ENCODE measurements at places on chromosomes 7 and 10.

DNA sequence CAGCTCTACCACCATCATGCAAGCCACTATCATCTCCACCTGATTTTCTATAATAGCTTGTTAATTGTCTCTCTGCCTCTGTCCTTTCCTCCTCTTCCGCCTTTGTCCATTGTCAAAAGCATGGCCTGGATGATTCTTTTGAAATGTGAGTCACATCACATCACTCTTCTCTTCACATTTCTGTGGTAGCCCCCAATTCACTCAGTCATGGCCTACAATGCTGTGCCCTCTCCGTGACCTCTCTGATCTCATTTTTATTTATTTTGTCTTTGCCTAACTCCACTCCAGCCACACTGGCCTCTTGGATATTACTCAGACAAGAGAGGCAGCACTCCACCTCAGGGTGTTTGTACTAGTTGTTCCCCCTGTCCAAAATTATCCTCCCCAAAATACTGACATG lies 4.9 kb upstream of the ABCB4 start:
- DNase-seq, result no peak

DNA sequence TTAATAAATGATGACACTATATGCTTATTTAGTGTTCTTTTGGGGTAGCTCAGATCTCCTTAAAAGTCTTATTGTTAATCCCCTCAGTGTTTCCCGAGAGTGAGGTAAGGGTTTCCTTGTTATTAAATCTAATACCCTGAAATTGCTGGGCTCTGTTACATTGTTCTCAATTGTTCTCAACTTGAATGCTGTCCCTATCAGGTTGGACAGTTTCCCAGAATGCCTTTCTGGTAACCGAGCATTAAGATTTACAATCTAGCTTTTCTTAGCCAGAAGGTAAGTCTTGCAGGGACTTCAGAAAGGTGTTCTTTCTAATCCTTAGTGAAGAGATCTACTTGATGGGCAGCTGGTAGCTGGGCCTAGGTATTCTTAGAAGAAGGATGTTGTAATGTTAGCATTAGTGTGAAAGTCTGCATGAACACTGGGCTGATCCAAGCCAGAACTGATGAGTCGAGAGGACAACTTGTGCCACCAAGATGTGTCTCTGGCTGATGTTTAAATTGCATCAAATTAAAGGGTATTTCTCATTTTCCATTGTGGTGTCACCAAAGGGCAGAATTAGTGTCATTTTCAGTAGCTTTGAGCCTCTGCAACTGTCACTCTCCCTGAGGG lies 89.9 kb downstream of the SND1 start:
- DNase-seq, result no peak

DNA sequence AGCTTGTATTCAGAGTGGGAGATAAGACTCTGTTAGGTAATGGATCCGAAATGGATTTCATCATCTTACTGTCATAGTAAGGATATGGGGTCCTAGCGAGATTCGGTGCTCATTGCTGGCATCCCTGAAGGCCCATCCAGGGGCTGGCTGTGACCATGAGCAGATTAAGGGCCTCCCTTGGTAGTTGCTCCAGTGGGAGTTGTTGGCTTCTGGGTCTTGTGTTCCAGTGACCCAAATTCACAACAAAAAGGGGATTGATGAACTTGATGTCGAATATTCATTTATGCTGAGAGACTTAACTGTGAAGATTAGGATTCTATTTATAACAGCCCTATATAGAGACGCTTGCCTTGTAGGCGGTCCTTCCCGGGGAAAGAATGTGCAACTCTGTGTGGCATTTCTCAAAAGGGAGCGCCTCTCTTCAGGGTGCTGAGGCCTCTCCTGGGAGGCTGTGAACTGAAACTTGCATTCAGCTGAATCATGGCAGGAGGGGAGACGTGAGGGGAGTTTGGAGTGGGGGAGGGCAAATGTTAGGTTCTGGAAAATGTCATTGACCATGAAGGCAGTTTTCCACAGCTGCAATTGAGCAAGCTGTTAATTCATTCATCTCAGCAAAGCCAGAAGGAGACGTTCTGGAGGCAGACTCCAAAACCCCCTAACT lies 233.1 kb upstream of the FZD8 start:
- DNase-seq, result no peak

DNA sequence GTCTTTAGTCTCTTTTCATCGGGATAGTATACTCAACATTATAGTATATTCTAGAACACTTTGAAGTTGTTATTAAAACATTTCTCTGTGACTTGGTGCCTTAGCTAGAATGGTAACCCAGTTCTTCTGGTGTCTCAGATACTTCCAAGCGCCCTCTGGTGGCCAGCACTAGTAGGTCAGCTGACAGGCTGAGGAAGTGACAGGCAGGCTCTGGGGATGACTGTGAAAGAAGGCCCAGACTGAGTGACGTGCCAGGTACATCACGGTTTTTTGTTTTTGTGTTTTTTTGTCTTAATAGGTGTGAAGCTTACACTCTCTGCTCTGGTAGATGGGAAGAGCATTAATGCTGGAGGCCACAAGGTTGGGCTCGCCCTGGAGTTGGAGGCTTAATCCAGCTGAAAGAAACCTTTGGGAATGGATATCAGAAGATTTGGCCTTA lies 5.1 kb downstream of the COMTD1 start:
- DNase-seq, result peak; percentile 65

- DNase-seq, result no peak
Observed at GRCh38 chr10:14806318-14806717, 31.5 kb downstream of the CDNF start.

DNA sequence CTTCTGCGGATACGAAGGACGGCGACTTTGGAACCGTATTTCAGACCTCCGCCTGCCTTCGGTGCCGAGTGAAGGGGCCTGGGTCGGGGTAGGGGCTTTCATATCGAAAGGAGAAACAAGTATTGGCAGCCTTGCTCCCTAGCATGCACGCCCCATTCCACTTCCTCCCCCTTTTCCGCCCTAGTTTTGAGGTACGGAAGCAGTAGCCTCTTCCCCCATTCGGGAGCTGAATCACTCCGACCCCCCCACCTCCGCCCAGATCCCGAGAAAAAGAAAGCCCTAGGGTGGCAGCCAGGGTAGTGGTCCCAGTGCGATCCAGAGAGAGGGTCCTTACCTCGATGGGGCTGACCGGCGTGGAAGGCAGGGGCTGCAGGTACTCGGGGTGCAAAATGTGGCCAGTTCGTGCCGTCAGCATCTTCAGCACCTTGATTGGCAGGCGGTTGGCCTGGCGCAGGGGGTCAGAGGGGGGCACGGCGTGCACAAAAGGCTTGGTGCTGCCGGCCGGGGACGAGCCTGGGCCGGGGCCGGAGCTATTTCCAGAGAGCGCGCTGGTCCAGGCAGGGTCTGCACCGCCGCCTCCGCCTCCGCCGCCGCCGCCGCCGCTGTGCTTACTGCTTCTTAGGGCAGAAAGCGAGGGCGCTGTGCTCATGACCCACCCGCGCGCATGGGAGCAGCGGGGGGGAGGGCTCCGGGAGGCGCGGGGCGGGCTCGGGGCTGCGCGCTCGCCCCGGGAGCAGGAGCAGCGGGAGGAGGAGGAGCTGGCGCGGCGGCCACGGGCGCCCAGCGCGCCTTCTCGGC lies 594 bp downstream of the ZNF503 start:
- DNase-seq, result peak; percentile 9

DNA sequence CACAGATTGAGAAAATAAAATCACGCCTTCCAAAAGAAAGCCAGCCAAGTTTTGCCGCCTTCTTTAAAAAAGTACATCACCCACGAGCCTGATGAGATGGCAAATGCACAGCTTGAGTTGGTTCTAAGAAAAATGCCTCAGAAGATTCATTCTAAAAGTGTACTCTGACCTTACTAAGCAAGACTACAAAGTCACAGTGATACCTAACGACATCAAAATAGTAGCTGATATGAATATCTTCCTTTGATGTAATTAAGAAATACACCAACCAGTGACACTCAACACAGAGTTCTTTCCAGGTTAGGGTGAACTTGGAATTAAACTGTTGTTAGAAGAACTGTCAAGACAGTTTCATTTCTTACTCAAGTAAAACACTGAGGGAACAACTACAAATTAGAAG lies 78.0 kb upstream of the AMPH start:
- no peak for DNase-seq

GRCh38 chr7:80170445-80170844 lies 35.8 kb downstream of the GNAI1 start:
- DNase-seq, result no peak

DNA sequence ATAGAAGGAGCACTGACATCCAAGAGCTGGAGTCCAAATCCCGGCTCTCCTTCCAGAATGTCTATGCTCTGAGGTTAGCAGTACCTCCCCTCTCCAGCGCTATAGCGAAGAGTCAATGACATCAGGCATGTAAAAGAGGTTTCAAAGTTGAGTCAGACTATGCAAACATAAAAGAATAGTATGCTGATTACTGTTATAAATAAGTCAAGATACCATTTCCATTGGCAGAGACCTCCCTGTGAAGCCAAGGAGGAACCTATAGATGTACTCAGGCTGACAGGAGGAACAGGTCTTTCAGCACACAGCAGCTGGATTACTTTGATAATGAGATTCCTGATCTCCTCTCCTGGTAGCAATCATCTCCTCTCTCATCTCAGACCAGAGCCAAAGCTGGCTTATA lies 103.9 kb upstream of the EFCAB10 start:
- DNase-seq, result no peak

DNA sequence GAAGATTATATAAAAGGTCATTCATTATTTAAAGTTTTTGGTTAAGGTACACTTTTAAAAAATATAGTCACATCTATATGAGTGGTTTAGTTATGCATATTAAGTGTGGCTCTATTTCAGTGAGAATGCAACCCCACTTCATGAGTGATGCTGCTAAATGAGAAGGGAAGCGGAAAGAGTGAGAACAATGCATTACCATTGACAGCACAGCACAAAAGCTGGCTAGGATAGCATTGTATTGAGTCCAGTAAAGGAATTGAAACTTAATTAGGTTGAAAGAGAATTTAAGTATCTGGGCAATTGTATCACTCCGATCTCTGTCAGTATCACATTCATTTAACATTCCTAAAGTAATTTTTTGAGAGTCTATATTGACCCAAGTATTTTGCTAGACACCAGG lies 13.2 kb downstream of the POM121L12 start:
- DNase-seq, result no peak

- DNase-seq, result no peak
Observed at GRCh38 chr10:77474939-77475338, 162.7 kb downstream of the KCNMA1 start.

DNA sequence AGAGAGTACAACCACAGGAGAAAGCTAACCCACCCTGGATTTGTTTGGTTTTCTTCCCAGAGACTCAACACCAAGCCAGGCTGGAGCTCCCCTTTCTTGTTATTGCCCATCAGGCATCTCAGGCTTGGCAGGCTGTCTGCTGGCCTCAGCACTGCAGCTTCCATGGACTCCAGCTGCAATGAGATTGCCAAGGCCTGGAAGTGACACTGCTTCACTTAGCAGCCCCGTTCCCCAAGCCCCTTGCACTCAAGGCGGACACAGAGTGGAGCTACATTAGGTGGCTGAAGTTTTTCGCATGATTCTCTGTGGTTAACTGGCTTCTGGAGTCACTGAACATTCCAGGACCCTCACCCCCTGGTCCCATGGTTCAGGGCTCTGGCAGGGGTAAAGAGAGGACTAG lies 163.1 kb upstream of the GDF10 start:
- no peak for DNase-seq

DNA sequence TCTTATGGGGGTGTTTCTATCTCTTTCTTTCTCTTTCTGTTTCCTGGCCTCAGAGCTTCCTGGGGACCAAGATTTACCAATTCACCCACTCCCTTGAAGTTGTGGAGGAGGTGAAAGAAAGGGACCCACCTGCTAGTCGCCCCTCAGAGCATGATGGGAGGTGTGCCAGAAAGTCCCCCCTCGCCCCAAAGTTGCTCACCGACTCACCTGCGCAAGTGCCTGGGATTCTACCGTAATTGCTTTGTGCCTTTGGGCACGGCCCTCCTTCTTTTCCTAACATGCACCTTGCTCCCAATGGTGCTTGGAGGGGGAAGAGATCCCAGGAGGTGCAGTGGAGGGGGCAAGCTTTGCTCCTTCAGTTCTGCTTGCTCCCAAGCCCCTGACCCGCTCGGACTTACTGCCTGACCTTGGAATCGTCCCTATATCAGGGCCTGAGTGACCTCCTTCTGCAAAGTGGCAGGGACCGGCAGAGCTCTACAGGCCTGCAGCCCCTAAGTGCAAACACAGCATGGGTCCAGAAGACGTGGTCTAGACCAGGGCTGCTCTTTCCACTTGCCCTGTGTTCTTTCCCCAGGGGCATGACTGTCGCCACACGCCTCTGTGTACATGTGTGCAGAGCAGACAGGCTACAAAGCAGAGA lies 12.2 kb downstream of the AQP1 start:
- DNase-seq, result no peak

DNA sequence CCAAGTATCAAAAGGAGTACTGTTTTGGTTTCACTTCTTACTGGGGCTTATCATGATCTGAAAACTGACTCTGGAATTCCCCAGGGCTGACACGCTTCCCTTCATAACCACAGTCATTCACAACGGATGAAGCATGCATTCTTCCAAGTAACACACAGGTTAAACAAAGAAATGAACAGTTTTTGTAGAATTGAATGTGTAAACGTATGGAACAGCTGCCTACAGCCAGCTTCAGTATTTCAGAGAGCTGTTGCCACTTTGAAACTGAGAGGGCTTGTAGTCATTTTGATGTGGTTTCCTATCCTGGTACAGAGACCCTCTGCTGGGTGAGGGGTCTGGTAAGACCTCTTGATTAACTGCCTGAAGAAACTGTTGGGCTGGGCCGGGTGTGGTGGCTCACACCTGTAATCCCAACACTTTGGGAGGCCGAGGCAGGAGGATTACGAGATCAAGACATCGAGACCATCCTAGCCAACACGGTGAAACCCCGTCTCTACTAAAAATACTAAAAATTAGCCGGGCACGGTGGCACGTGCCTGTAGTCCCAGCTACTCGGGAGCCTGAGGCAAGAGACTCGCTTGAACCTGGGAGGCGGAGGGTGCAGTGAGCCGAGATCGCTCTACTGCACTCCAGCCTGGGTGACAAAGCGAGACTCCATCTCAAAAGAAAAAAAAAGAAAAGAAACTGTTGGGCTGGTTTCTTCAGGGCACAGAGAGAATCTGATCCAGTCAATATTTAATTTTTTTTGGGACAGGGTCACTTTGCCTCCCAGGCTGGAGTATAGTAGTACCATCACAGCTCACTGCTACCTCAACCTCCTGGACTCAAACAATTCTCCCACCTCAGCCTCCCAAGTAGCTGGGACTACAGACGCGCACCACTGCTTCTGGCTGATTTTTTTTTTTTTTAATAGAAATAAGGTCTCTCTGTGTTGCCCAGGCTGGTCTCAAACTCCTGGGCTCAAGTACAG lies 4.7 kb downstream of the NFE2L3 start:
- DNase-seq, result peak; percentile 90

GRCh38 chr10:72114706-72115450 lies 26.5 kb upstream of the SPOCK2 start:
- no peak for DNase-seq

Measured in HS-5 (cell line).